ENCODE measurements at places on chromosomes 6 and 20.
A peak's percentile ranks its signal among the peaks of the same experiment; 100 is the strongest.

DNA sequence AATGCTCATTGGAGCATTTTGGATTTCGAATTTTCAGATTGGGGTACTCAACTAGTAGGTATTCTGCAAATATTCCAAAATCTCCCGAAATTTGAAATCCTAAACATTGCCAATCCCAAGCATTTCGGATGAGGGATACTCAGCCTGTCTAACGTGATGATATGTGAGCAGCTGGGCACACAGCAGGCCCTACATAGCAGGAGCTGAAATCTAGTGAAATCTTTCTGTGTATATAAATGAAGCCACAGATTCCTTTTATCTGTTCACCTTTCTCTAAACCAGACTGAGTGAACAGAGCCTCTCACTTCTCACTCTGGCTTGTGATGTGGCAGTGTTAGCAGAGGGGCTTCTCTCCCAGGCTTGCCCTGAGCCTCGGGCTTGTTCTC lies 17.8 kb downstream of the STX16 start:
- DNase-seq, result no peak

DNA sequence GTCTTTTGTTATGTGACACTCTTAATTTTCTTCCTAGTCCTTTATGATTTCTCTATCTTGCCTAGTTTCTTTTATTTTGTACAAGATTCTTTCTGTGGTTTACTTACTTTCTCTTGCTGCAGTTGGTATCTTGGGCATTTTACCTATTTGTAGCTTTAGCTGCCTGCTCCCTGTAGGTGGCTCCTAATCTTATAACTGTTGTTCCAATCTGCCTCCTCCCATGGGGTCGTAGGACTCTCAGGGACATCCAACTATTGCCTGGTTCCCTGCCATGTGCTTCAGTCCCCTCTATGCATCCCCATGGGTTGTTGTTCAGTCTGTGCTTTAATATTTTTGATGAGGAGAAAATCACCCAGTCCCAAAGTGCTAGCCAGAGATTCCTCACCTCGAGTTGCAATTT lies 31.4 kb downstream of the RIN2 start:
- DNase-seq, result no peak

GRCh38 chr6:26155061-26155930 lies 68.1 kb downstream of the HFE start:
- peak; percentile 41 for DNase-seq

GRCh38 chr20:48772183-48772976 lies 55.4 kb downstream of the PREX1 start:
- peak; percentile 93 for DNase-seq

- no peak for DNase-seq
Measured at GRCh38 chr6:27568226-27568897, 95.5 kb upstream of the ZNF184 start.

GRCh38 chr6:1080453-1081337 lies 231.2 kb upstream of the FOXQ1 start:
- DNase-seq, result no peak

GRCh38 chr6:95545686-95546085 lies 31.6 kb upstream of the MANEA start:
- DNase-seq, result no peak

GRCh38 chr20:2773812-2774211 lies 26.6 kb downstream of the CPXM1 start:
- no peak for DNase-seq

DNA sequence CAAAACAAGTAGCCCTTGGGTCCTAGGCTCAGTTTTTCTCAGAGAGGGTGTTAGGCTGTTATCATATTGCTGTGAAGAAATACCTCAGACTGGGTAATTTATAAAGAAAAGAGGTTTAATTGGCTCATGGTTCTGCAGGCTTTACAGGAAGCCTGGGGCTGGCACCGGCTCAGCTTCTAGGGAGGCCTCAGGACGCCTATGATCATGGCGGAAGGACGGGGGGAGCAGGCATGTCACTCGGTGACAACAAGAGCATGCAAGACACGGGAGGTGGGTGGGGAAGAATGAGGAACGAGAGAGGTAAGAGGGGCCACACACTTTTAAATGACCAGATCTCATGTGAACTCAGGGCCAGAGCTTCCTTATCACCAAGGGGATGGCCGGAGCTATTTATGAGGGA lies 26.9 kb downstream of the CDH26 start:
- no peak for DNase-seq

DNA sequence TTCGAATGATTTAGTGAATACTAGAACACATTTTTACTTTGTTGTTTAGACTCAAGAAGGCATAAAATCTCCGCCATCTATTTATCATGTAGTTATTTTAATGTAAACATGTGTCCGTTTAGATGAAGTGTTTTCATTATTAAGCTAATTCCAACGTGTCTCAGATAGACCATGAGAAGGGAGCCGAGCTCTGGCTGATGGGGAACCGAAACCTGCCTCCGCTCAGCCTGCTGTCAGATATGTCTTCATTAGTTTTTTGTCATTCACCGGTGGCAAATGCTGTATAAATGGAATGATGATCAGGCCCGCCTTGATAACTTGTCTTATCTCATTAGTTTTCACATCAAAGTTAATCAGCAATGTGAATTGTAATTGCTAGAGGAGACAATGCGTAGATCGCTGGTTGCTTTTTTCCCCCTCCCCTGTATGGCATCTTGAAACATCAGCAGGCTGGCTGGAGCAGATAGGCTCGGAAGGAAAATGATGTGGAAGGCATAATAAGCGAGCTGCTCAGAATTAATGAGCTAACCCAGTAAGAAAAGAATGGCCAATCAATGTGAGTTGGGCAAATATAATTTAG lies 136.4 kb downstream of the LINC00237 start:
- DNase-seq, result no peak

DNA sequence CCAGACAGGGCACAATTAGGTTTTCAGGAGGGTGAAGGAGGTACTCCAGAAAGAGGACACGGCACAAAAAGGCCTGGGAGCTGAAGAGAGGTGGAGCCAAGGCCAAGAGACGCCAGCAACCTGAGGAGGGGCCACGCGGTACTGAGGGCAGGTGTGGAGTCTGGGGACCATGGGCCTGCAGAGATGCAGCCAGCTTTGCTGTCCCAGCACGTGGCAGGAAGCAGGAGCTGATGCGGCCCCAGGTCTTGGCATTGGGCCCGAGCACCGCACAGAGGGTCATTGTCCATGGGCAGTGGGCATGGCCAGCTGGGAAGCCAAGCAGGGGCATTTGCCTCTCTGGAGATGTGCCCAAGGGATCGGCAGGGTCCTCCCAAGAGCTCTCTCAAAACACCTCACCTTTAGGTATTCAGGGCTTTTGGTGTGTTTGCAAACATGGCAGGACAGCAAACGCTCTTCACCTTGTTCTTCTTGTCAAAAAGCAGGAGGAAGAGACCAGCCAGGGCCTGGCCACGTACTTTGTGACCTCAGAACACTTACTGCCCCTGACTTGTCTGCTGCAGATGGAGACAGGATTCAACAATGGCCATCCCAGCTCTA lies 1.4 kb upstream of the BPIFB1 start:
- no peak for DNase-seq

DNA sequence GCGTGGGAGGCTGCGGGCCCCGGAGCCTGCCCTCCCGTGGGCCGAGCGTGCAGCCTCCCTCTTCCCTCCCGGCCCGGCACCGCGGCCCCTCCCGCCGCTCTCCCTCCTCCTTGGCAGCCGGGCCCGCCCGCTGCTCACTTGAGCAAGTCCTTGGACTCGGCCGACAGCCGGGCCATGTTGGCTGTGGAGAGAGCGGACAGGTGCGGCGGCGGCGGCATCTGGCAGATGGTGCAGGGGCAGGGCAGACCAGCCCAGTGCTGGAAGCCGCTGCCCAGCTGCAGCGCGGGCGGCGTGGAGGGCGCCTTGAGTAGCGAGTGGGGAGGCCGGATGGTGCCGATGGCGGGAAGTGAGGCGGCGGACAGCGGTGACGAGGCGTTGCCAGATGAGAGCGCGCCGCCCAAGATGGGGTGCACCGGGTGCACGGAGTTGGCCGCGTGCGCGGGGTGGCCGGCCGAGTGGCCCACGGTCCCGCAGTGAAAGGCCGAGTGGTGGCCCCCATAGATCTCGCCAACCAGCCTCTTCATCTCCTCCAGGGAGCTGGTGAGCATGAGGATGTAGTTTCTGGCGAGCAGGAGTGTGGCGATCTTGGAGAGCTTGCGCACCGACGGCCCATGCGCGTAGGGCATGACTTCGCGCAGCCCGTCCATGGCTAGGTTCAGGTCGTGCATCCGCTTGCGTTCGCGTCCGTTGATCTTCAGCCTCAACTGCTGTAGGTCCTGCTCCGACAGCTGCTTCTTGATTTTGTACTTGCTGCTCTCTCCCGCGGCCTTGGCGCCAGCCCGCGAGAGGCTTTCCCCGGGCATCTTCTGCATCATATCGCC lies 766 bp downstream of the OLIG3 start:
- no peak for DNase-seq

DNA sequence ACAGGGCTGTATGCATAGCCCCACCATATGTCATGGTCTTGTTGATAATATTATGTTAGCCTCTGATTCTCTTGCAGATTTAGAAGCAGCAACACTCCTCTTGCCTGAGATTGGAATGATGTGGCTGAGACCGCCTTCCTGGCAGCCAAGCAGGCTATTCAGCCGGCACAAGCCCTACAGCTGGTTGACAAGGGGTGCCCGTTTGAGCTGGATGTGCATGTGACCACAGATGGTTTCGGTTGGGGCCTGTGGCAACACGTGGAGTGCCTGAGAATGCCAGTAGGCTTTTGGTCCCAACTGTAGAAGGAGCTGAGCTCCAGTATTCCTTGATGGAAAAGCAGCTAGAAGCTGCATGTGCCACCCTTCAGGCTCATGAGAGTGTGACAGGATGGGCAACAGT lies 303.6 kb upstream of the POU3F2 start:
- DNase-seq, result no peak

- DNase-seq, result no peak
Measured at GRCh38 chr6:34810936-34811632, 19.2 kb downstream of the BLTP3A start.

GRCh38 chr20:36314734-36315544 lies 8.8 kb downstream of the DLGAP4 start:
- DNase-seq, result no peak

- DNase-seq, result no peak
Measured at GRCh38 chr20:12237772-12238171, 320.1 kb downstream of the BTBD3 start.

- DNase-seq, result no peak
Measured at GRCh38 chr6:142374965-142375733, 73.3 kb downstream of the ADGRG6 start.

GRCh38 chr6:40855168-40855880 lies 183.7 kb downstream of the UNC5CL start:
- no peak for DNase-seq
